CD4-positive, alpha-beta T cell treated with Interferon alpha-2 for 1 hour (primary cell): ENCODE measurements at places on chromosomes 12 and 14.

DNA sequence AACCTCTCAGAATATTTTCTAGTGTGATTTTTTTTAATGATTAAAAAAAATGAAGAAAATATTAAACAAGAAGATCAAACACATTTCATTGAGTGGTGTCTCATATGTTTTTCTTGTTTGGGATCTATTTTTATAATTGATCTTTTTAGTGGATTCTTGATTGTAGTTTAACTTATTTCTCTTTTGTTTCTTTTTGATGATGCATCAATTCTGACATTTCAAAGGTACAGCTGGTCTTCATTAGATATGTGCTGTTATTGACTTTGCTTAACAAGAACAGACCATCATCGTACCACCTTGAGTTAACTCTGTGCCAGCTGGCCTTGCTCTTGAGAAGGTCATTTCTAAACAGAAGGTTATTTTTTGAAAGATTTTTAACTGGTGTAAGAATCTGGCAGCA, 45.8 kb upstream of the FGD4 start:
- DNase-seq = no peak

DNA sequence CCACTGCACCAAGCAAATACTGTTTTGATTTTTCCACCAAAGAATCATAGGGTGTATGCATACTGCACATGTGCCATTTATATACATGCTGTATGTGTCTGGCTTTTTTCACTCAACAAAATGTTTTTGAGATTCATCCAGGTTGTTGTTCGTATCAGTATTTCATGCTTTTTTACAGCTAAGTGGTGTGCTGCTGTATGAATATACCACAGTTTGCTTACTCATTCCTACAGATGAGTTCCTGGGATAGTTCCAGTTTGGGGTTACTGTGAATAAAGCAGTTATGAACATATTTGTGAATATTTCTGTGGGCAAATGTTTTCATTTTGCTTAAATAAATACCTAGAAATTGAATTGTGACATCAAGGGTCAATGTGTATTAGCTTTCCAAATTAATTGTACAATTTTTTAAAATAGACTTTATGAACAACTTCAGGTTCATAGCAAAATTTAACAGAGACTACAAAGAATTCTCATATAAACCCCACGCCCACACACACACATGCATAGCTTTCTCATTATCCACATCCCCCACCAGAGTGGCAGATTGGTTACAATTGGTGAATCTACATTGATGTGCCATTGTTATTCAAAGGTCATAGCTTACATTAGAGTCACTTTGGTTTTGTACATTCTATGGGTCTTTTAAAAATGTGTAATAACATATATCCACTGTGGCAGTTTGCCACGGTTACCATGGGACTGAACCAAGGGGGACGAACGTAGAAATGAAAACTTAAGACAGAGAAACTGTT, 6.9 kb upstream of the KRT6A start:
- no peak for DNase-seq

DNA sequence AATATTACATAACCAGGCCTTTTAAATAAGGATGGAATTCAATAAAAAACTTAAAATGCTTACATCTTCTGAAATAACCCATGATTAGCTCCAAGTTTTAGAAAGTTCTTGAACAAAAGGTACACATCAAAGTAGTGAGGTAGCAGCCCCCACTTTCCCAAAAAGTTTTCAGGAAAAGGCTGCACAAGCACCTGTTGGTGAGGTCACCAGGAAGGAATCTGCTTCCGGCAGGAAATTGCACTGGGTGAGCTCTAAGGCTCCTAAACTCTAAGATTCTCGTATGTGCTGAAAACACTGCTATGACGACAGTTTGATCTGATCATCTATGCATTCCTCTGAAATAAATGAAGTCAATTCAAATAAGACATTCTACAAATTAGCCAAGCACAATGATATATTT, 34.3 kb upstream of the TTC7B start:
- no peak for DNase-seq

GRCh38 chr12:19462406-19462805, 23.1 kb downstream of the AEBP2 start:
- DNase-seq = no peak

DNA sequence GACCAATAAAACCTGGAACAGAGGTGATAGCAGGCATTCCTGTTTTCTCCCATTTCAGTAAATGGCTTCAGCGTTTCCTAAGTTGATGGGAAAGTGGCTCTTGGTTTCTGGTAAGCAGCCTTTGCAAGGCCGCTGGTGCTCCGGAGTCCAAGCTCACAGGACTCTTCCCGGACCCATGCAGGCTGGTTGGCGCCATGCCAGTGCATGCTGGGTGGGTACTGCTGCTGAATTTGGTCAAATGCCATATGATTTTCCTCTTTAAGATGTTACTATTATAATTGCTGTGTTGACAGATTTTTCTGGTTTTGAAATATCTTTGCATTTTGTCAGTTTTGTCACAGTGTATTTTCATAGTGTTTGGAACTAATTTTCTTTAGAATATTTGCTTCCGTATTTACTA, 27.7 kb downstream of the PPP2R5C start:
- DNase-seq = no peak

DNA sequence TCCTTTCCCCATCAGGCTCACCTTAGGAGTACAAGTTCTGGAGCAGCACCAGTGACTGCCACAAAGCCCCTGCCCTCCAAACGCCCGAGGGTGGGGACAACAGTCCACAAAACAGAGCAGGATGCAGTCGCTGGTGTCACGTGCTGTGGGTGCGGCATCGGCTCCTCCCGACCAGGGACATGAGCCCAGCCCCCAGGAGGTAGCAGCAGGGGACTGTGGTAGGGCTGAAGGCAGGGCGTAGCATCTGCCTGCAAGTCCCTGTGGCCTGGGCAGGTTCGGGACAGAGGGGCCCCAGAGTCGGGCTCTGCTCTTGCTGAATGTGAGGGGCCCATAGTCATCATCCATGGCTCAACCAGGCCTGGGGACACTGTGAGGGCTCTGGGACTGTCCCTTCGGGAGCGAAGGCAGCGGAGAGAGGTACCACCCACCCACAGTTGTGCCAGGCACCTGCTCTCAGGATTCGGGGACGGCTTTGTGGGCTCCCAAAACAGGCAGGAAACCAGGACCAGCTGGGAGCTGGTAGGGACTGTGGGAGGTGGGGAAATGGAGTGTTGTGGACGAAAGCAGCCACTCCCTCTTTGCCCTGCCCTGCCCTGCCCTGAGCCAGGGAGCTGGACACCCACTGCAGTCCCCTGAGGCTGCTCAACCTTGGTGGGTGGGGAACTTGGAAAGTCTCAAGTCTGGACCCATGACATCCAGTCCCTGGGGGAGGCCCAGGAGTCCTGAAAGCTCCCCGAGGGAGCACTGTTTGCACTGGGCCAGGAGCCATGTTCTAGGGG, 30.7 kb downstream of the FBRSL1 start:
- no peak for DNase-seq

- peak; percentile 62 for DNase-seq
Measured at GRCh38 chr12:11884706-11885105, 186.0 kb upstream of the BCL2L14 start.

DNA sequence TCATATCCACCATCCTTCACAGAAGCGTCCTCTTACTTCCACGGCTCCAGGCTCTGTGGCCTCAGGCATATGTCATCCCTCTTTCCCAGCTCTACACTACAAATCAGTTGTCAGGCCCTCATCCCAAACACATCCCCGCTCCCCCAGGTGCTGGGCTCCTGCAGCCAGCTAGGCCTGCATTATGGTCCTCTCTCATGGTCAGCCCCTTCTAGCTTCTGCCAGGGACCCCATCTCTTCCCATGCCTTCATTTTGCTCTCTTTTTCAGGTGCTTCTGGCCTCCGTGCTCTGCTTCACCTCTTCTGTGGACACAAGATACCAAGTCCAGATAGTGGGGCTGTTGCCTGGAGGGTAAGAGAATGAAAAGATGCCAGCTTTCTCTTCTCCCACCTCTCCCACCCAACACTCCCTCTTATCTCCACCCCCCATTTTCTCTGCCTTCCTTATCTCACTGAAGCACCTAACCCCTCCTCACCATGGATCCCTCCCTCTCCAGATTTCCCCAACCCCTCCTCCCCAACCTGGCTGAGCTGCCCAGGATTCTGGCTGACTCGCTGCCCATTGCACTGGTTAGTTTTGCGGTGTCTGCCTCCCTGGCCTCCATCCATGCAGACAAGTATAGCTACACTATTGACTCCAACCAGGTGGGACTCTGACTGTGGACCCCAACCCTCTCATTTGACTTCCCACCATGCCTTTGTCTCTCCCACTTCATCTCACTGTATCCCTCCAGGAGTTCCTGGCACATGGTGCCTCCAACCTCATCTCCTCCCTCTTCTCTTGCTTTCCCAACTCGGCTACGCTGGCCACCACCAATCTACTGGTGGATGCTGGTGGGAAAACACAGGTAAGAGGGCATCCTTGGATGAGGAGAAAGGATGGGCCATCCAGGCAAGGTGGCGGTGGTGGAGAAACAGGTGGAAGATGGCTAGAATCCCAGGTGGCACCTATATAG, 10.4 kb downstream of the B4GALNT1 start:
- no peak for DNase-seq

GRCh38 chr14:52046376-52046917, 22.4 kb downstream of the NID2 start:
- no peak for DNase-seq

- DNase-seq = no peak
Measured at GRCh38 chr14:88856786-88857366, 32.4 kb downstream of the TTC8 start.

GRCh38 chr12:126519833-126520232, 1454.6 kb downstream of the AACS start:
- no peak for DNase-seq

DNA sequence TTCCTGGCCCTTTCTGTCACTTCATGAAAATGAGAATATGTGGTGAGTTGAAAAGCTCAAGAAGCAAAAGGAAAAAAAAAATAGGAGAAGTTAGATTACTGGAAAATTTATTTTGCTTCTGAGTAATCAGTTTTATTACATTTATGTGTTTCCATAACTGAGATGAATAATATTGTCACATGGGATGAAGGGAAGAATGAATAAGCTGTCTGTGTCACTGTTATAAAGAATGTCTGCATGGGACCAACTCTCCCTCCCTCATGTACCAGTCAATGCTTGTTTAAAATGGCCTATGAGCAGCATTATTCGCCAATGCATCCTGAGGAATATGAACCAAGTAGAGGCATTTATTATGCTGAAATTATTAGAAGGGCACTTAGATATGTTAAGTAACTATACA, 246.3 kb downstream of the PRKD1 start:
- DNase-seq = no peak

DNA sequence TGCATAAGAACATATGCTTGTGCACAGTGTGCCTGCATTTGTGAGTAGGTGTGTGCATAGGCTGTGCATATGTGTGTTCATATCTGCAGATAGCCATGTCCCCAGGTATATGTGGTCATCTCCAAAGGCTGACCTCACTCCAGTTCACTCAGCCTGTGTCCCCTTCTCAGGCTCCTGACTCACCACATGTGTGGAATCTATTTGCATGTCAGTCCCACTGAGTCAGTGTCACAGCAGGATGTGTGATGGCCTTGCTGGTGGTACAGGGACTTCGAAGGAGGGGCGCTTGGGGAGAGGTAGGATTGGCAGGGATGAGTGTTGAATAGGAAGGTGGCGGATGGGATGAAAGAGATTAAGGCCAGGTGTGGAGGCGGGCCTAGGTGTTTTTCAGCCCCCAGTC, 35.5 kb downstream of the KRT80 start:
- DNase-seq = no peak

- DNase-seq = no peak
Measured at GRCh38 chr12:24678436-24678835, 270.5 kb downstream of the BCAT1 start.

DNA sequence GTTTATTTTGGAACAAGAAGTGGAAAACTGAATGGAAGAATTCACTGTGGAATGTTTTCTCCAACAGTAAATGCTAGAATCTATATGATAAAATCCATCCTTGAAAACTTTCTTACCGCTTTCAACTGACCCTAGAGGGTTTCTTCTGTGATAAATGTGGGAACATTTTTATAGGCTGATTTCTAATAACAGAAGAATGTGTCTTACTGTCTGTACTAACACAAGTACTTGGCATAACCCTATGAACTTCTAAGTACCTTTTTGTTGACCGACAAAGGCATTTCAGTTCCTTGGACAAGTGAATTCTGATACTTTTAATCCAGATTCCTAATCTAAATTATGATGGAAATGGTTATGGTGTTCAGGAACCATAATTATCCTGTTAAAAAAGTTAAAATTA, 1109.7 kb upstream of the FLRT2 start:
- DNase-seq = no peak

GRCh38 chr12:108666401-108666881, 32.7 kb upstream of the SELPLG start:
- DNase-seq = no peak

- DNase-seq = no peak
Measured at GRCh38 chr14:81103443-81103842, 117.3 kb downstream of the GTF2A1 start.

GRCh38 chr12:9335867-9336266, 127.7 kb upstream of the PZP start:
- no peak for DNase-seq

DNA sequence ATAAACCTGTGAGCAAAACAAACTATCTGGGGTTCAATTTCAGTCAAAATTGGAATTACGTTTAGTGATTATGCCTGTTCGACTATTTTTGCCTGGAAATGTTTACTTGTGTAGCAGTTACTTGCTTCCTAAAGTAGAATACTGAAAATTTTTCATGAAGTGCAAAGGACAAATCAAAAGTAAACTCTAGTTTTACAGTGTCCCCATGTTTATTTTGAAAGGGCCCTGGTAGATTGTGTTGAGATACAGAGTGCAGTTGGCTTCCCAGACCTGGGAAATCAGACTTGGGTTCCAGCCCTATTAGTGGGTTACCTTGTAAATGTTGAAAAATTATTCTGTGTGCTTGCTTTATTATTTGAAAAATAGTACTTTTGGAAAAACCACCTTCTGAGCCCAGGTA, 17.3 kb downstream of the KLRB1 start:
- no peak for DNase-seq

- no peak for DNase-seq
Measured at GRCh38 chr12:124393831-124394230, 98.9 kb downstream of the RFLNA start.

- DNase-seq = no peak
Measured at GRCh38 chr12:14138495-14138894, 157.1 kb upstream of the GRIN2B start.

DNA sequence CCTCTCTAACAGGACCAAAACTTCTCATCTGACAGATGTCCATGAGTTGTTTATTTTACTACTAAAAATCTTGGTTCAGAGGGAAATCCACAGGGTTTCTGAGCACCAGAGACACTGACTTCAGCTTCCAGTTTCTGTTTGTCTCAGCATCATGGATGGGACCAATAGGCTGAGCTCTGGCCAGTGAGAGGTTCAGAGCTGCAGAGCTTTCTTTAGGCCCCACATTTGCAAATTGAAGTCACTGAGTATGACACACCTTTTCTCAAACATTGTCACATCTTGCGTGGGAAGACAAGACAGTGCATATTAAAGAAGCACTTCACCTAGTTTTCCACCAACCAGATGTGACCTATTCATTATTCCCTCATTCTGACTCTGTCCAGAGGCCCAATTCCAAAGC, 45.2 kb downstream of the RDH12 start:
- DNase-seq = no peak

GRCh38 chr14:33842299-33842698, 108.6 kb downstream of the EGLN3 start:
- no peak for DNase-seq

- DNase-seq = no peak
Measured at GRCh38 chr12:50859621-50860310, 17.0 kb downstream of the TMPRSS12 start.

GRCh38 chr14:50362764-50363713, 33.6 kb downstream of the CDKL1 start:
- DNase-seq = peak; percentile 59

- DNase-seq = no peak
Measured at GRCh38 chr14:54344445-54344844, 52.4 kb upstream of the CDKN3 start.
